Common myeloid progenitor, CD34-positive (primary cell): ENCODE measurements at places on chromosomes 11 and 22.
A peak's percentile ranks its signal among the peaks of the same experiment; 100 is the strongest.

DNA sequence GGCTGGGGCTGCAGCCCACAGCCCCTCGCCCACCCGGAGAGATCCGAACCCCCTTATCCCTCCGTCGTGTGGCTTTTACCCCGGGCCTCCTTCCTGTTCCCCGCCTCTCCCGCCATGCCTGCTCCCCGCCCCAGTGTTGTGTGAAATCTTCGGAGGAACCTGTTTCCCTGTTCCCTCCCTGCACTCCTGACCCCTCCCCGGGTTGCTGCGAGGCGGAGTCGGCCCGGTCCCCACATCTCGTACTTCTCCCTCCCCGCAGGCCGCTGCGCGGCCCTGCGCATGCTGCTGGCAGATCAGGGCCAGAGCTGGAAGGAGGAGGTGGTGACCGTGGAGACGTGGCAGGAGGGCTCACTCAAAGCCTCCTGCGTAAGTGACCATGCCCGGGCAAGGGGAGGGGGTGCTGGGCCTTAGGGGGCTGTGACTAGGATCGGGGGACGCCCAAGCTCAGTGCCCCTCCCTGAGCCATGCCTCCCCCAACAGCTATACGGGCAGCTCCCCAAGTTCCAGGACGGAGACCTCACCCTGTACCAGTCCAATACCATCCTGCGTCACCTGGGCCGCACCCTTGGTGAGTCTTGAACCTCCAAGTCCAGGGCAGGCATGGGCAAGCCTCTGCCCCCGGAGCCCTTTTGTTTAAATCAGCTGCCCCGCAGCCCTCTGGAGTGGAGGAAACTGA, 731 bp downstream of the GSTP1 start:
- DNase-seq: peak; percentile 65

DNA sequence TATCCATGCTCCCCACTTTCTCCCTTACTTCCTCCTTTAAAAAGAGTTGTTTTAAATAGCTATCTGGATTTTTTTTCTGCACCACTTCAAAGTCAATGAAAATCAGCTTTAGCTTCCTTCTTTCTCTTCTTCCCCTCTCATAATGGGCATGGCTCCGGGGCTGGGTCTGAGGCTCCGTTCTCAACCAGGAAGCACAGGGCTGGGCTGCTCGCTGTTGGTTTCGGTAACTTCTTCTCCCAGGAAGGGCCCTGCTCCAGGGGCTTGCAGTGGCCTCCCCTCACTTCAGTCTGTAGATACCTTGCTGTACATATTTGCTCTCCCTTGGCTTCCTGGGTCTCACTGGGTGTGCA, 23.8 kb downstream of the MICAL2 start:
- DNase-seq: peak; percentile 66

GRCh38 chr11:16749666-16750065, 11.2 kb downstream of the C11orf58 start:
- DNase-seq: no peak

DNA sequence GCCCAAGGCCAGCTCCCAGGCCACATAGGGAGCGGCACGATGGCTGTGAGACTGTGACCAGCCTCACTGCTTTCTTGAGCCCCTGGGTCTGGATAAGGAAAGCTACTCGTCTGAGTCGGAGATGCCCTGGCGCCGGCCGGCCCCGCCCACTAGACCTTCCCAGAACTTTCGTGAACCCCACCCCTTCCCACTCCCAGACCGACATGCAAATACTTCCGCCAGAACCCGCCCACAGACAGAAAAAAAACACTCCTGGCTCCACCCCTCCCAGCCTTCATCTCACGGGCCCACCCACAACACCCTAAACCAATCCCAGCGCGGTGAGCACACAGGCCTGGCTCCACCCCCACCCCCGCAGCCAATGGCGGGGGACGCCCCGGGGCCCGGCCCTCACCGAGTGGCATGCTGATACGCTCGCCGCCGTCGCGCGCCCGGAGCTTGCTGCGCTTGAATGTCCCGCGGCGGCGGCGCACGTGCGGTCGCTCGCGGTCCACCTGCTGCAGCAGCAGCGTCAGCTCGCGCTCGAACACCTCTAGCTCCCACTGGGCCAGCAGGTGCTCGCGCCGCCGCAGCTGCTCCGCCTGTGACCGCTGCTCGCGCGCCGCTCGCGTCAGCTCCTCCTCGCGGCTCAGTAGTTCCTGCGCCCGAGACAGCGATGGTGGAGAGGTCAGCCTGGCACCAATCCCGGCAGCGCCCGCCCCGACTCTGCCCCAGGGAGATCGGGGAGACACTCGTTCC, 7.0 kb downstream of the MAP3K11 start:
- no peak for DNase-seq

GRCh38 chr11:6655020-6655789, 404 bp downstream of the DCHS1 start:
- peak; percentile 59 for DNase-seq

GRCh38 chr22:27389727-27390075, 411.9 kb downstream of the MN1 start:
- DNase-seq: no peak

- no peak for DNase-seq
Observed at GRCh38 chr11:4643076-4643475, 706 bp upstream of the OR51E1 start.

GRCh38 chr11:20457001-20457799, 69.7 kb downstream of the PRMT3 start:
- no peak for DNase-seq

DNA sequence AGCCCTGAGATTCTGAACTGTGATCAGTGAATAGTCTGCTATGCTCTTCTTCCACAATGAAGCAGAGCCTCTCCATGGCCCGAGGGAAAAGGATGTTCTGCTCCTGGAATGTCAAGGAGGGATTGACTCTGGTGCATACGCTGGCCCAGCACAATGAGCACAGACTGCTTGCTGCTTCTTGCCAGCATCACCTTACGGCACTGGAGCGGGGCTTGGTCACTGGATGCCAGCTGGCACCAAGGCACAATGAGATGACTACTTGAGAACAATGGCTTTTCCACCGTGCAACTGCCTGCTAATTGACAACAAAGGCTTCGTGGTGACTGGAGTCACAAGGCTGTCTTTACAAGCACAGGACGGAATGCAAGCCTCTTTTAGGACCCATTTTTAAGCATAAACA, 139.2 kb downstream of the DSCAML1 start:
- DNase-seq: no peak

- peak; percentile 8 for DNase-seq
Observed at GRCh38 chr22:33792832-33793231, 127.4 kb downstream of the LARGE1 start.

- DNase-seq: no peak
Observed at GRCh38 chr11:340539-341512, 20.2 kb upstream of the IFITM3 start.

GRCh38 chr11:118258410-118258809, 5.7 kb downstream of the MPZL2 start:
- peak; percentile 42 for DNase-seq

GRCh38 chr11:65927904-65928397, 8.7 kb downstream of the DRAP1 start:
- peak; percentile 99 for DNase-seq

DNA sequence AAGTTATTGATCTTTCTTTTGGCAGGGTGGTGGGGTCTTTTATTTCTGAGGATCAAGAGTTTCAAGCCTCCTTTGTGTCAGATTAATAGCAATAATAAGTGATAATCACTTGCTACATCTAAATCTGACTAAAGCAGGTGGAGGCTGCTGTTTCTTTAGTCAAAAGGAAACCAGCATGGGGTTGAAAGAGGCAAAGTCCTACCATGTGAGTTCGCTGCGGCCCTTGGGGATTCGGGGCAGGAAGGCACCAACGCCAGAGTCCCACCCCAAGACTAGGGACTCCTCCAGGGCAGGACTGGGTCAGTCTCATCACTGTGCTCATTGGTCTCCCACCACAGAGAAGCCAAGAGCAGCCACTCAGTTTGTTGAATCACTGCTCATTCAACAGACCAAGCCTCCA, 73.0 kb downstream of the TENM4 start:
- no peak for DNase-seq

- DNase-seq: no peak
Observed at GRCh38 chr11:41980741-41981140, 521.3 kb upstream of the LRRC4C start.

DNA sequence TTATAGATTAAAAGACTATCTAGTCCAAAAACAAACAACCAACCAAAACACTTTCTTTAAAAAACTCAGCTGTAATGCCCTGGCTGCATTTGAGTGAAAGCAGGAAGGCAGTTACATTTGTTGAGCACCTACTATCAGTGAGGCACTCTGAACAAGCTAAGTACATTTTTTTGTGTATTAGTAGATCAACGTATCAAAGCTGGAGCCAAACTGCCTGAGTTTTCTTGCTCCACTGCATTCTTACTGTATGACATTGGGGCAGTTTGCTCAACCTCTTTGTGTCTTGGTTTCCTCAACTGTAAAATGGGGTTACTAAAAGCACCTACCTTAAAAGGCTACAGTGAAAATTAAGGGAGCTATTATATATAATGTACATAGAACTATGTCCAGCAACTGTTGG, 22.0 kb downstream of the COA4 start:
- DNase-seq: no peak

GRCh38 chr22:26429458-26430286, 612 bp downstream of the ASPHD2 start:
- no peak for DNase-seq

DNA sequence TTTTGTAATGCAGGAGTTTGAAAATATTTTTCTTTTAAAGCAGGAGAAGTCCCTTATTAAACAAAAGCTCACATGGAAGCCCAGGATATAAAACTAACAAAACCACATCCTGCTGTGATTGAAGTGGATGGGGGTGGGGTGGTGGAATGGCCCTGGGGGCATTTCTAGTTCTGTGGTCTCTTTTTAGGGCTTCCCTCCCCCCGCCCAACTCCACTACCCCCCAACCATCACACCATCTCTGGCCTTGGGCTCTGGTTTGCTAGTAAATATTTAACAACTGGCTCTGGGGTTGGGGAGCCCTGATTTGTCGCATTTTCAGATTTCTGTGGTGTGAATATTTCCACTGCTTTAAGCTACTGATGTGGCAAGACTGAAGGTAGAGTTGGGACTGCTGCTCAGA, 279.6 kb upstream of the PLET1 start:
- no peak for DNase-seq

DNA sequence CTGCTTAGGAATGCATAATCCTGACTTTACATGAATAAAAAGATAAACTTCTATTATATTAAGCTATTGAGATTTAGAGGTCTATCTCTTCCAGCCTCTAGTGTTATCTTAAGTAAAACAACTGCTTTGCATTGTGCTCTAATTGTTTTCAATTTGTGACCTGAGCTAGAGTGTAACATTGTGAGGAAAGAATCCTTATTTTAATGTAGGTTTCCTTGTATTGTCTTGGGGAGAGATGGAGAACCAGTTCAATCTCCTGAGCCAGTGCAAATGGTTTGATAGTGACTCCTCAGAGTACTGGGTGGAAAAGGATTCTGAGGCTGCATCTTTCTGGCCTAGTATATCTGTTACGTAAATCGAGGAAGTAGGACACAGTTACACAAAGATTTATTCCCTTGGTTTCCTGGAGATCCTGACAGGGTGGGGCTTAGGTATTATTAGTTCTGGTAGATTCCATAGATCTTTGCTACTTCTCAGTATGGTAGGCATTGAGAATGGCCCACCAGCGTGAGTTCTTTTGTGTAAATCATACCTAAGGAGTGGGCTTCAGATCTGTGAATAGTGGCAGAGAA, 683.5 kb upstream of the CCDC179 start:
- DNase-seq: peak; percentile 31

DNA sequence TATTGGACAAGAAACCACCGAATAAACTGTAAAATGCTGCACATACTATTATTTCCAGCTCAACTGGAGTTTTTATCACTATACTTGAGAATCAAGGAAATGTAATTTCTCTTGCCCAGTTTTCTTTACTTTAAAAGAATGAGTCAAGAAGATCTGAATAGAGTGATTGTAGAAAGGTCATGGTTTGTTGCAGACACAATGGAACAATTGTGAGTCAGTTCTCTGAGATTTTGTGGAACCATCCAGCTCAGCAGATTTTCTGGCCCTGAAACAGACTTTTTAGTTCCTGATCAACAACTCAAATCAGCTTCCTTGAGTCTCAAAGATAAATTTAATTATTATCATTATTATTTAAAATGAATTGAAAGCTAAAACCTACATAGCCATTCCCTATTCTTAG, 1.3 kb downstream of the TCN1 start:
- no peak for DNase-seq

DNA sequence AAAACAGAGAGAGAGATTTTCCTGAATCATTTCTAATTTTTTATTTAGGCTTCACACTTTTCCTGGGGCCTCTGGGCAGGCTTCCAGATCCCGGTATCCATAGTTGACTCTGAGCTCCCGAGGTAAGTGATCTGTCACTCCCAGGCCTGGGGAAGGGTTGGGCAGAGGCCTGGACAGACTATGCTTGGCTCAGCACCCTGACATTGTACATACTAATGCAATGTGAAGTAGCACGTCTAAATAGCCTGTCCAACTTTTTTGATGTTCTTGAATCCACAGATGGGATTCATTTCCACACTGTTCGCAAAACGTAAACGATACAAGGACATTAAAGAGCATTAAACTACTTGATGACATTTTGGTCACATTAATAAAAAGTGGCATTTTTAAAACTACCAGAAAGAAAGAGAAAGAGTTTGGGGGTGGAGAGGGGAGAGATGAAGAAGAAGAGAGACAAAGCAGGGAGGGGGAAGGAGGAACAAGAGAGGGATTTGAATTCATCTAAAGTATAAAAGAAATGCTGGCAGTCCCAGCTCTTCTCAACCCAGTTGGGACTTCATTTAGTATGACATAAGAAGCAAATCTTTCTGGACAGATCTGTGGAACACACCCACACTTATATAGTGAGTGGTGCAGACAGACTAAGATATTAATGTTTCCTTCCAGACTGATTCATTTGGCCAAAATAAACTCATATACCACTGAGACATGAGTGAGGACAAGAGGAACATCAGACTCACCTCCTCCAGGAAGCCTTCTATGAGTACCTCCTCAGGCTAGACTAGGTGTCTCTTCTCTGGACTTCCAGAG, 514.2 kb downstream of the SOX6 start:
- DNase-seq: no peak

DNA sequence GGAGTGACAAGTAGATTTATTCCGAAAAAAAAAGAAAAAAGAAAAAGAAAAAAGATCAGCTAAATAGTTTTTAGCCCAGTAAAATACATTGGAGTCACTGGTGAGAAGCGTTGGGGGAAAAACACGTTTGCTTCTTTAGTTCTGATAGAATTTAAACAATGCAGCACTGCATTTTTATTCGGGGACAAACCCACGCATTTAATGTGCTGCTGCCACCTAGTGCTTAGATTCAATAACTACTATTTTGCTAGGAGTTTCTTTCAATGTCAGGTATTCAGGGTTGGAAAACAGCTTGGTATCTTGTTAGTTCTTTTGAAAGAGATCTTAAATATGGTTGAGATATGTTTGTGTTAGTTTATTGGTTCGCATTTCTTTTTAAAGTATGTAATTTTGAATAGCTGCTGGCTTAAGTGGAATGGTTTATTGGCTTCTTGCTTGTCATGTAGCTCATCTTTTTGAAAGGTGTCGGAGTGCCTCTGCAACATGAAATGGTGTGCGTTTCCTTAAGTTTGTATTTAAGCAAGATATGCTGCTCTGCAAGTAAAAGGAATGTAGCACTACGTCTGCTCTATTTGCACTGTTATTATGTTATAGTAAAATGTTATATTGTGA, 41.9 kb downstream of the SVIP start:
- DNase-seq: peak; percentile 68

- DNase-seq: no peak
Observed at GRCh38 chr11:66331542-66332370, 4.5 kb downstream of the RIN1 start.

- no peak for DNase-seq
Observed at GRCh38 chr11:34953955-34954354, 37.5 kb downstream of the PDHX start.
